ENCODE measurements at places on chromosomes 5 and 9.

DNA sequence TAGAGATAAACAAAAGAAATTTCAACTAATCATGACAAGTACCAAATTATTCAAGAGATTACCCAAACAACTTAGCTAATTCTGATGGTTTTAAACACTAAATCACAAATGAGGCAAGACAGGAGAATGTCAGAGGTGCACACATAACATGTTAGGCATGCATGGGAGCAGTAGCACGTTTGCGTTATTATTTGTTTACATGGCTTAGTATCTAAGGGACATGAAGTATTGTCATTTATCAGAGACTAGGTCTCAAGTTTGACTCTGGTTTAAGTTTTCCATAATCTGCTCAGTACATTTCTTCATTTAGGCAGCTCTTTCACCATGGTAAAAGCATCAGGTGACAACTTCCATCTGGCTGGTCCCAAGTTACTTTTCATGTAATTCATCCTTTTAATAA lies 244.1 kb upstream of the TNC start:
- DNase-seq = no peak

DNA sequence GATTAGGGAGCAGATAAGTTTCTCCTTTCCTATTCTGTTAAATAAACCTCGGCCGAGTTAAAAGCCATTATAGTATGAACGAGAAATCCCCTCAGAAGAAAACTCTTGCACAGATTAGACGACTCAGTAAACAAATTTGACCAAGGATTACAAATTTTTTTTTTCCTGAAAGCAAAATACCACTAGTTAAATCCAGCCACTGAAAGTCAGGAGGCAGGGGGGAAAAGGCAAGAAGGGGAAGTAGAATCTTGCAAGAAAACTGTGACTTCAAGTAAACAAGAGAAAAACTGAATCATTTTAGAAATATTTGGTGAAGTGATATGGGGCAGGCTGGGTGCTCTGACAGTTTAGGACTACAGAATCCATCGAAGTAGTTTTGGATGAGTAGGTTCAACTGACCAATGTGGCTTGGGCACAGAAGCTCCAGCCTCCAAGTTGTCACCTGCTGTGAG lies 251.0 kb downstream of the DENND1A start:
- DNase-seq = no peak

- DNase-seq = no peak
These were observed 21.4 kb downstream of the HNRNPH1 start for GRCh38 chr5:179601871-179602625.

- DNase-seq = no peak
These were observed 62.3 kb upstream of the DAPK1 start for GRCh38 chr9:87435189-87435880.

DNA sequence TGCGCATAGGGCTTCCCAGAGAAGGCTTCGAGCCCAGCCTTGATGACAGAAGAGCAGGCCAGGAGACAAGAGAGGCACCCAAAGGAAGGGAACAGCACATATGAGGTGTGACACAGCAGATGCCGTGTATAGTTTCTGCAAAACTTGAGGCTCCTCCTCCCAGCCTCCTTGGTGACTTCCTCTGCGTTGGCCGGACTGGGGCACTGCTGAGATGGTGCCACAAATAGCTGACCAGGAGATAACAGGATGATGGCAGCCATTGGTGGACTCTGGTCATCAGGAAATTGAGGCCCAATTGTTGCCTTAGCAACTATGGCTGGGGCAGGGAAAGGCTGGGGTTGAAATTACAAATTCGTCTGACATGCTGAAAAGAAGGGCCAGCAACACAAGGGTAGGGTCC lies 4.8 kb upstream of the ZNF79 start:
- DNase-seq = no peak

- no peak for DNase-seq
These were observed 35.6 kb downstream of the PTCD2 start for GRCh38 chr5:72355706-72356299.

GRCh38 chr5:148740966-148741742 lies 85.3 kb upstream of the ADRB2 start:
- no peak for DNase-seq

DNA sequence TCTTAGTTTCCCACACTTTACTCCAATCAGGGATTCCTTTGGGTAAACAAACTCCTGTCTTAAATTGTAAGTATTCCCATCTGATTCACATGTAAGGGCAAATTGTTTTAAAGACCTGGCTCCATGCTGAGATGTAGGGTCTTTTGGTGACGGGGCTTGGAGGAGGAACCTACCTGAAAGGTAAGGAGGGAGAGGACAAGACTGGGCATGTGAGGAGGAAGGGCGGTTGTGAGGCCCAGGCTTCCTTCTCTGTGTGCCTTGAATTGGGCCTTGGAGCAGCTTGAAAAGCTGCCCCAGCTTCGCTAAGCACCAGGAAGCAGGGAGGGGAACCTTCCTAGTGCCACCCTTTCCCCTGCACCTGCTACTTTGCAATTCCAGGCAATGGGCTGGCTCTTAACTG lies 86.8 kb downstream of the C9orf152 start:
- no peak for DNase-seq

DNA sequence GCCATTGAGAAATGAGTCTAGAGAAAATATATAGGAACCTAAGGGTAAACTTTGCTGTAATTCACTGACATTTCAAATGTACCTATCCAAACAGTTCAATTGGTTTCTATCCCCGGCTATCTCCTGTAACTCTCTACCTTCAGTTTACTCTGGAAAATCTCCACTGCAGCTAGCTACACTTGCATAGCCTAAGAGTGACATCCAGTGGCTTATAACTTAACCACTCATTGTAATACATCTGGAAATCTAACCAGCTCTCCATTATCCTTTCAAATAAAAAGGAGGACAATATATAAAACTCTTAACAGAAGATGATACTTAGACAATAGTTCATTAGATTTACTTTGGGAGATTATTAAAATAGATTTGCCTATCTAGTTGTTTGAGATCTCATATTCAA lies 35.3 kb upstream of the SPDL1 start:
- no peak for DNase-seq

DNA sequence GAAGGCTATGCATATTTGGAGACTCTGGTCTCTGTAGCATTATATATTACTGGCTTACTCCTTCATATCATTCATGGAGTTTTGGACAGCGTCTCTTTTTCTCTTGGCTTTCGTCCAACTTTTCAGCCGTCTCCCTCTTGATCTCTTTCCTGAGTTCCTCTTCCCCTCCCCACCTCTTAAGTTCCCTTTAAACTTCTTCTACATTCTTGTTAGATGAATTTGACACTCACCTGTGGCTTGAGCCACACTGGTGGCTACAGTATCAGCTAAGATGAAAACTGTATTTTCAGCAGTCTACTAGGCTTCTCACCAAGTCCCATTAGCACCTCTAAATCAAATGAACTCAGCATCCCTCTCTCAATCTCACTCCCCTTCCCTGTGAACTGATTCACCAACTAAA lies 128.1 kb downstream of the STARD4 start:
- no peak for DNase-seq

DNA sequence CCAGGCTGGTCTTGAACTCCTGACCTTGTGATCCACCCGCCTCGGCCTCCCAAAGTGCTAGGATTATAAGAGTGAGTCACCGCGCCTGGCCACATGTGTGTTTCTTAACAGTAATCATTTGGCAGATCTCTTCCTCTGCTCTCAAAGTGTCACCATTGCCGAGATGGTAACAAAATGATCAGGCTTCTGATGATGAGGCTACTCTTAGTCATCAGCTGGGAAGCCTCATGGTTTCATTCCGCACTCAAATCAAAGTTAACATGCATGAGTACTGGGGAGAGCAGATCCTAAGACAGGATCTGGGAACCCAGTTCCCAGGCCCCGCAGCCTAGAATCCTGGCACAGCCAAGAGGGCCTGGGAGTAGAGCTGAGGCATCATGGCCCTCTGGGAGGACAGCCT lies 27.4 kb downstream of the BARHL1 start:
- DNase-seq = no peak

- DNase-seq = no peak
These were observed 35.9 kb downstream of the HK3 start for GRCh38 chr5:176863041-176863764.

DNA sequence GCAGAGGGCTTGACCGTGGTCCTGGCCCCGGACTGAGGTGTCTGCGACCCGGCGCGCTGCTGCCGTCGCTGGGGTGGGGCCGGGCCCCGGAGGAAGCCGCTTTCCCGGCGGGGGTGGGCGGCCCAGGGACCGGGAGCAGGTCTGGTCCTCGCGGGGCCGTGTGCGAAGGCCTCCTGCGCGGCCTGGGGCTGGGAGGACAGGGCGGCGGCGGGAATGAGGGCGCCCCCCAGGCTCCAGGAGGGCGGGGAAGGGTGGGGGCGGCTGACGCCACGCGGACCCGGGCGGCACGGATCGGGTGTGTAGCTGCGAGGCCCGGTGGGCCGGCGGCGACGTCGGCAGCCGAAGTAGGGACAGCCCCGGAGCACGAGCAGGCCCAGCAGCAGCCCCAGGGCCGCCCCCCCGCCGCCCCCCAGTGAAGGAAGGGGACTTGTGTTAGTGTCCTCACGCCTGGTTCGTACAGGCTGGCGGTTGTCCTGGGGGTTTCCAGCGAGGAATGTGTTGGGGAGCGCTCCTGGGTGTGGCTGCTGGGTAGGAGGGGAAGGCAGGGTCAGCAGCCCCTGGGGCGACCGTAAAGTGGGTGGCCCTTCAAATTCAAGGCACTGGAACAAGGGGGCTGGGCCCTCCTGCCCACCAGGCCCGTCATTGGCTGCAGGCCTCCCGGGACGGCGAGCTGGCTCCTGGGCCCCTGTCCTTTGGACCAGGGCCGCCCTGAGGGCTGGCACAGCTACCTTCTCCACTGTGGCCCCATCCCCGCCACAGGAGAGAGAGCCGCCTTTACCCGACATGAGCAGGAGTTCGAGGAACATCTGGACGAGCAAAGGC lies 597 bp upstream of the TMEM250 start:
- no peak for DNase-seq

DNA sequence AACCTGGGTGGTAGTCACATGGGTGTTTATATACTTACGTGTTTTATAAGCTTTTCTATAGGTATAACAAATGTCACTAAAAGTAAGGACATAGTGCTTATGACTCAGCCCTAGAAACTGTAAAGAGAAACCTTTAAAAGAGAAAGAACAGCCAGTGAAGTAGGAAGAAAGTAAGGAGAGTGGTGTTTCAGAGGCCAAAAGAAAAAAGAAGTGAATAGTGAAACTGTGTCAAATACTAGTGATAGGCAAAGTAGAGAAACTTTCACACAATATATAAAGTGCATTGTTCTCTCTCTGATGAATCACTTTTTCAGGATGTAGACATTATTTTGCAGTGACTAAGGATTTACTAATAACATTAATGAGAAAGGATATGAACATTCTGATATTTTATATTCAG lies 74.2 kb upstream of the SUSD1 start:
- DNase-seq = no peak

- DNase-seq = no peak
These were observed 99.5 kb downstream of the DAB2IP start for GRCh38 chr9:121750715-121751623.

Measured in naive thymus-derived CD8-positive, alpha-beta T cell (primary cell).